COLO829 (cell line): ENCODE measurements at places on chromosomes 2 and 18.

DNA sequence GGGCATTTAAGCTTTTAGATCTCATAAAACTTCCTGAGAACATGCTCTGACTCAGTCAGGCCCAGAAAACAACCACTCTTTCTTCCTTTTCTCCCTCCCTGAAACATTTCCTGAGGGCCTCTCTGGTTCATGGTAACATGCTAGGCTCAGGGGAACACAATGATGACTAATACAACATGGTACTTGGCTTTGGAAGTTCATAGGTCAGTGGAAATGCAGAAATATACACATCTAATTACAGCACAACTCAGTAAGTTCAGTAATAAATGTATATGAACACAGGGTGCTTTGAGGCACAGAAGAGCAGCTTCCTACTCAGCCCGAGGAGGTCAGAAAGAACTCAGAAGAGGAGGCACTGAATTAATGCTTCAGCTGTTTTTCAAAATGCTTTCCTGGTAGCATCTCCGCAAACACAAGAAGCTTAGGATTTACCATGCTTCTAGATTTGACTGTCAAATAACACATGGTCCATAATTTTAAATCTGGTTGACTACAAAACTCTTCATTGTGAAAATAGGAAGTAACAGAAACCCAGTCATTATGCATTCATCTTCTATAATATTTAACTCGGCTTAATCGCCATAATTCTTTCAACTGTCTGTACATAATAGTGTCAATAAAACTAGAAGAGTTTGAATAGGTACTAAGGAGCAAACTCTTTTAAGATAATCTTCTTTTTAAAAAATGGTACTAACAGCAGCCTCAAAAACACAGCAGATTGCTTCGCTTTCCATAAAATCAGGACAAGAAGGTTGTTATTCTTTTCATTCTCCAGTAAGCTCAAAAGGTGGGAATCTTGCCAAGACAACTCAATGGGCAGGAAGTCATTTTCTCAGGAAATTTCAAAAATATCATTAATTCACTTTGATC is 251.3 kb downstream of the DLGAP1 start:
- DNase-seq: peak; percentile 61

DNA sequence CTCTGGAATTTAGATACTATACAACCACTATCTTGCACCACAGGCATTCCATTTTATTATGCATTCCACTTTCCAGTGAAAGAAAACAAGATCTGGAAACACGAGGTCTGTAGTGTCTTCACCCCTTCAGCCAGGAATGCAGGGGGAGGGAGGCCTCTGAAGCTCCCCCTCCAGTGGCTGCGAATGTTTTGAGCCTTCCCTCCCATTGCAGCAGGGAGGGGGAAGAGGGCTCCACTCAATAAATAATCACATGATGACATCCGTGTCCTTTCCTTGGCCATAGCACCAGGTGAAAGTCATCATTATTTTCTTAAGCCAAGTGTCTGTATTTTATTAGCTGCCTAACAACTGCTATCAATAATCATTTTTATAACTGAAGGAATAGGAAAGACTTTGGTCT is 38.6 kb downstream of the ALPK2 start:
- no peak for DNase-seq

GRCh38 chr2:200741468-200742202 is 70.1 kb upstream of the BZW1 start:
- DNase-seq: no peak

- DNase-seq: no peak
These were observed 151.7 kb upstream of the KLF7 start for GRCh38 chr2:207317378-207317984.

- no peak for DNase-seq
These were observed 1918.2 kb upstream of the PIK3C3 start for GRCh38 chr18:40036861-40037260.

- no peak for DNase-seq
These were observed 24.1 kb downstream of the TFPI start for GRCh38 chr2:187529977-187530721.

- no peak for DNase-seq
These were observed 214.4 kb upstream of the EPAS1 start for GRCh38 chr2:46082531-46083485.

- no peak for DNase-seq
These were observed 19.3 kb downstream of the ZAP70 start for GRCh38 chr2:97732436-97733340.

GRCh38 chr2:141207036-141207385 is 923.8 kb downstream of the LRP1B start:
- DNase-seq: no peak

DNA sequence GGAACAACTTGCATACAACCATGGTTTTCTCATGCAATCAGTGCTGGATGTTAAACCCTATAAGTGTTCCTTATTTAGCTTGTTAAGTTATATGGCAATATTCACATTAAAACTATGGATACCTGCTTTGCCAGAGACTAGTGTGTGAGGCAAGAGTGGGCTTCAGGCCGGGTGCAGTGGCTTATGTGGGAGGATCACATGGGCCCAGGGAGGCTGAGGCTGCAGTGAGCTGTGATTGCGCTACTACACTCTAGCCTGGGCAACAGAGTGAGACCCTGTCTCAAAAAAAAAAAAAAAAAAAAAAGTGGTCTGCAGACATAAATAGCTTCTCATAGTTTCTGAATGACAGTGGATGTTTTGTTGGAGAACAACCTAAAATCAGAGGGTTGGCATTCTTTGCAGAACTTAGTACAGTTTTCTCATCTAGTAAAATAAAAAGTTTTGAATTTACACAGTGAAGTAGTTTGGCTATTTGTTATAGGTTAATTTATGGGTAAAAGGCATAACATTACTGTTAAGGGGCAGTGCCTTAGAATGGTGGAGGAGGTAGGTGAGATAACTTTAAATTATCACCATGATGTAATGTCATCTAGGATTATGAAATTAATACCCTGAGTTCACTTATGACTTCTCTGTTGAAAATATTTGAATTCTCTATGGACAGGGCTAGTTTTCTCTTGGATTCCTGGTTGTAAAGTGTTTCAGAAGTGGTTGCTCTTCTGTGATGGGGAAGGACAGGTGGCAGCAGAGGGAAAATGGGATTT is 5.3 kb downstream of the CERS6 start:
- no peak for DNase-seq

DNA sequence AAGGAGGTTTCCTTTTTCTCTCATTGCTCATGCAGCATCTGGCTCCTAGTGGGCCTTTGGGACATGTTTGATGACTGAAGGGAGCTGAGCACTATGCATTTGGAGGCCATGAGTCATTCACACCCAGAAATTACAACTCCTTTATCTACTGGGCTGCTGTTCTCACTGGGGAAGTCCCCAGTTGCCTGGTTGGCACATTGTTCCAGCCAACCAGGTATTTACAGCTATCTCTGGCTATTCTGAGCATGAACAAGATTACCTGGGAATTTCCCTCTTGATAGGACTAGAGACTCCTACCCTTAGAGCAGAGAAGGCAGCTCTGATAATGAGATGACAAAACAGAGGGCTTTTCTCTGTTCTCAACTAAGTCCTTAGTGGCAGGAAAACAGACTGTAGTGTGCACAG is 206.5 kb downstream of the SETBP1 start:
- no peak for DNase-seq

- no peak for DNase-seq
These were observed 24.6 kb upstream of the TNFRSF11A start for GRCh38 chr18:62300359-62300963.

- no peak for DNase-seq
These were observed 18.1 kb upstream of the ATOH8 start for GRCh38 chr2:85735691-85736090.

GRCh38 chr2:102273619-102274211 is 37.6 kb upstream of the IL1RL1 start:
- DNase-seq: no peak

GRCh38 chr2:74735009-74735408 is 81.0 kb downstream of the SEMA4F start:
- DNase-seq: no peak

DNA sequence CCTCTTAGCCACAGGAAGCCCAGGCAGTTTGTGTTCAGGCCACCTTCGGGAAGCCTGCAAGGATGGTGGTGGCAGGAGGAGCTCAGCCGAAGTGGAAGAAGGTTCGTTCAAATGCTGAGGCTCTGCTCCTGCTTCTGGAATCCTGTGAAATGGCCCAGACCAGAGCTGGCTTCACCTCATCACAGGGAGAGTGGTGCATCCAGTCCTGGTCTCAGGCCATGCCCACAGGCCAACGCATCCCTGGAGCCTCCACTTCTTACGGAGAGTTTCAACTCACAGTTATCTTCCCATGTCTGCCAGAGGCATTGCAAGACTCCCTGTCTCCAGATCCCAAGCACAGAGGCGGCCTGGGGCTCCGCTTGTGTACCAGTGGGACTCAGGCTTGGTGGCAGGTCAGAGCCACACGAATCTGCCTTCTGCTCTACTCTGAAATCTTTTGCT is 82.3 kb downstream of the NDUFA10 start:
- DNase-seq: no peak

DNA sequence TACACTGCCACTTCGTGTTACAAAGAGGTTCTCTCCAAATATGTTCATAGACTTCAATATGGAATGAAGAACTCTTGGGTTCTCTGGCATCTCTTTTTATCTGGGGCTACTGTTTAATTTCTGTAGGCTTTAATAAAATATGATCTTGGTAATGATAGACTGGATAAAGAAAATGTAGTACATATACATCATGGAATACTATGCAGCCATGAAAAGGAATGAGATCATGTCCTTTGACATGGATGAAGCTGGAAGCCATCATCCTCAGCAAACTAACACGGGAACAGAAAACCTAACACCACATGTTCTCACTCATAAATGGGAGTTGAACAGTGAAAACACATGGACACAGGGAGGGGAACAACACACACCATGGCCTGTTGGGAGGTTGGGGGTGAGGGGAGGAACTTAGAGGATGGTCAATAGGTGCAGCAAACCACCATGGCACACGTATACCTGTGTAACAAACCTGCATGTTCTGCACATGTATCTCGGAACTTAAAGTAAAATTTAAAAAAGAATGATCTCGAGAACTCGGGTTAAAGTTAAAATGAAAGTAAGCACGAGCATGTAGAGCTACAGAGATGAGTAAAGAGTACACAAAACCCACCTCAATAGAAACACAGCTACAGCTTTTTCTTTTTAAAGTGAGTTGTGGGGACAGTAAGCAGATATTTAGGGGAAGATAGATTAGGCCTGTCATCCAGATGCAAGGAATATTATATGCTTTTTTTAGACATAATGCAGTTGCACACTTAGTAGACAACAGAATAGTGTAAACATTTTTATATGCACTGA is 102.3 kb downstream of the SGPP2 start:
- DNase-seq: no peak

DNA sequence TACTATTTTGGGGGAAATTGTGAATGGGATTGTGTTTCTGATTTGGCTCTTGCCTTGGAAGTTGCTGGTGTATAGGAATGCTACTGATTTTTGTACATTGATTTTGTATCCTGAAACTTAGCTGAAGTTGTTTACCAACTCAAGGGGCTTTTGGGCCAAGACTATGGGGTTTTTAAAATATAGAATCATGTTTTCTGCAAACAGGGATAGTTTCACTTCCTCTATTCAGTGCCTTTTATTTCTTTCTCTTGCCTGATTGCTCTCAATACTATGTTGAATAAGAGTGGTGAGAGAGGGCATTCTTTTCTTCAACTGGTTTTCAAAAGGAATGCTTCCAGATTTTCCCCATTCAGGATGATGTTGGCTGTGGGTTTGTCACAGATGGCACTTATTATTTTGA is 1383.8 kb upstream of the ACVR2A start:
- no peak for DNase-seq

- DNase-seq: no peak
These were observed 90.8 kb downstream of the RAD51AP2 start for GRCh38 chr2:17427401-17427800.

- DNase-seq: no peak
These were observed 103.2 kb downstream of the KLHL14 start for GRCh38 chr18:32669549-32670165.

DNA sequence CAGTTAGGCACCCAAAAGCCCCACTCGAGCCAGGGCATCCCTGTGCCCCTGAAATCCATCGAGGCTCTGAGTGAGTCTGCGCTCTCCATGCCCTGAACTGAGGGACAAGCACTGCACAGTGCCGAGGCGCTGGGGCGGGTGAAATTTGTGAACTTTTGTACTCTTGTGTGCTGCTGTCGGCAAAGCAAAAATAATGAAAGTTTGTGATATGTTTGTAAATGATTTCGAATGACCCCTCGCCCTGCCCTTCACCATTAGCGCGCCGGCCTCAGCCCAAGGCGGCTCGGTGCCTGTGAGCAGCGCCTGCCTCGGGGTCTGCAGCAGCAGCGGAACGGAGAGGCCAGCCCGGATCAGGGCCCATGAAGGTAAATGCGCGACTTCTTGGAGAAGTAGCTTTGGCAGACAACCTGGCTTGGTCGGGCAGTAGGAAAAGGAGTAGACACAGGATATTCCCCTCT is 1.8 kb upstream of the HOXD4 start:
- DNase-seq: no peak

DNA sequence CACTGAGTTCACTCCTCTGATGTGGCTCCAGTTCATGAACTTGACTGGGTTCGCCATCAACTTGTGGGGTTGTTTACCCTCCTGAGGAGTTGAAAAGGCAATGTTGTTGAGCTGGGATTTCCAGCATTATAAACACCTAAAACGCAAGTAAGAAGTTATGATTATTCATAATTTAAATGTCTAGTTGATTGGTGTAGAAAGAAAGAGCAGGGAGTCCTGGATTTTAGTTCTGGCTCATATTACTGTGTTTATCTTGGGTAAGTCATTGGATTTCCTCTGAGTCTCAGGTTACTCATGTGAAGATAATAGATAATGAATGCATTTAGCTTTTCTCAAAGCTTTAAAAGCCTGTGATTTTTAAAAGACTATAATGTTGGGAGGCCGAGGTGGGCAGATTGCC is 438.0 kb upstream of the CDH20 start:
- no peak for DNase-seq

- peak; percentile 74 for DNase-seq
These were observed 126.3 kb downstream of the IRS1 start for GRCh38 chr2:226673314-226673723.

GRCh38 chr2:8657423-8658062 is 24.3 kb upstream of the ID2 start:
- no peak for DNase-seq

- DNase-seq: no peak
These were observed 289.3 kb downstream of the CELF4 start for GRCh38 chr18:37276111-37276890.

DNA sequence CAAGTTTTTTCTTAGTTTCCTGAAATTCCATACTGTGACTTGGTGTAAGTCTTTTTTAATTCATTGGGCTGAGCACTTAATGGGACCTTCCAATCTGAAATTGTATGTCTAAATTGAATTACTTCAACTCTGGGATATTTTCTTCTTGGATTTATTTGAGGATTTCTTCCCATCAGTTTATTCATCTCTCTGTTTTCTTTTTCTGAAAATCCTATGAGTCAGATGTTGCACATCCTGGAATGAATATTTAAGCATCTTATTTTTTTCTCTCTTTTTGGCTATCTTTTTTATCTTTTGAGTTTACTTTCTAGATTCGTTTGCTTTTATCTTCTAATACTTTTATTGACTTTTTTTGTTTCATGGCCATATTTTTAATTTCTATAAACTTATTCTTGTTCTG is 55.4 kb upstream of the ACYP2 start:
- DNase-seq: no peak

- no peak for DNase-seq
These were observed 26.8 kb downstream of the DGKD start for GRCh38 chr2:233380995-233381637.

- no peak for DNase-seq
These were observed 46.5 kb downstream of the HNRNPLL start for GRCh38 chr2:38556006-38556801.

GRCh38 chr2:98483257-98483861 is 38.7 kb downstream of the INPP4A start:
- no peak for DNase-seq

- no peak for DNase-seq
These were observed 6.5 kb downstream of the PER2 start for GRCh38 chr2:238281826-238282480.
